Right cardiac atrium (tissue), 5 donors: ENCODE measurements at places on chromosomes 12 and 14. TPM values are rescaled to one million over a fixed set of nuclear protein-coding genes. Genes with fewer than 3 reads are reported as not detected.
A peak's percentile ranks its signal among the peaks of the same experiment; 100 is the strongest.

The STAT2 gene
- total RNA-seq, result 56.2 TPM

DNA sequence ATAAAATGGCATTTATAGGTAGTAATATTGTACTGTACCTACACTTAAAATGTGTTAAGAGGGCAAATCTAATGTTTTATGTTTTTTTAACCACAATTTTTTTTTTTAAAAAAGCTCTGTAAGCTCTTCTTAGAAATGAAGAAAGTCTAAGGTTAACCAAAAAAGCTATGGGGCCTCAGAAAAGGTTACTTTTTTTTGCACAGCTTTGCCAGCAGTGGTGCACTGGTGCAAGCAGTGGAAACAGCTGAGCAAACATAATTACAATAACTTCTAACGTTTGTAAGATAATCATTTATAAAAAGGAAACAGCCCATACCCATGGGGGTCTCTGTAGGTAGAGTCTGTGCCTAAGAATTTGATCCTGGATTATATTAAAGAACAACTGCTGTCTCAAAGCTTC lies 85.1 kb upstream of the NID2 start:
- no peak for DNase-seq

The SLC10A1 gene
- total RNA-seq, result not detected

The FAM222A gene
- 9.4 TPM for total RNA-seq

DNA sequence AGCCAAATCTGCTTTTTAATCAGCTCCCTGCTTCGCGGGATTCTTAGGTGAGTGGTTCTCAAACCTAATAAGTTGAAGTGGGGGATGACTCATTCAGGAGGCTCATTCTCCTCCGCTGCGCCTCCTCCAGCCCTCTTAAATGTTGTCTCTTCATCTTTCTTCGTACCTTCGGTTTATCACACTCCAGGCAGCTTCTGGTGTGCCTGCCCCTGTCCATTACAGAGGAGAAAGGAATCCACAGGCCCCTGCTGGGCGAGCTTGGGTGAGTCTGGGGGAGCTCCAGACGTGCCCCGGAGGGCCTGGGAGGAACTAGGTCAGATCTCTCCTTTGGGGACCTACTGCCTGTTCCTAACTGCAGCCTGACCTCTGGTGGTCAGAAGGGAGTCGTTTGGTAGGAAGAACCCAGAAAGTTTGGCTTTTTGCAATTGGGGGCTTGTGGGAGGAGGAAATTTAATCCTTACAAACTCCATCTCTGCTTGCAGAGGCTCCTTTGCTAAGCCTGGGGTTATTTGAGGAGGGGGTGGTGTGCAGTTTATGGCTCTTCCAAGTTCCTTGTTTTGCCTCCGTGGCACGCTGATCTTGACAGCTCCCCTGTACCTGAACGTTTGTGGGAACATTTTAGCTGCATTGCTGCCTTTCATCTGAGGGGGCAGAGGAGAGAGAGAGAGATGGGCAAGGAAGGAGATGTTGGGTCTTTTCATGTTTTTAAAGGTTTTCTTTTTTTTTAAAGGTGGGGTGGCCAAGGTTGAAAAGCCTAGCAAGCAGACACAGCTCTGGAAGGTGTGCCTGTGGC lies 84.1 kb upstream of the GNG2 start:
- DNase-seq, result peak; percentile 57
